Eye (tissue), 1 donor: ENCODE measurements at places on chromosomes 1 and 21.

GRCh38 chr1:51871351-51871975 is 7.1 kb downstream of the NRDC start:
- no peak for DNase-seq

- no peak for DNase-seq
These were observed 124.5 kb downstream of the CRB1 start for GRCh38 chr1:197392541-197392940.

- DNase-seq: no peak
These were observed 34.6 kb upstream of the PDE4B start for GRCh38 chr1:65758128-65758527.

DNA sequence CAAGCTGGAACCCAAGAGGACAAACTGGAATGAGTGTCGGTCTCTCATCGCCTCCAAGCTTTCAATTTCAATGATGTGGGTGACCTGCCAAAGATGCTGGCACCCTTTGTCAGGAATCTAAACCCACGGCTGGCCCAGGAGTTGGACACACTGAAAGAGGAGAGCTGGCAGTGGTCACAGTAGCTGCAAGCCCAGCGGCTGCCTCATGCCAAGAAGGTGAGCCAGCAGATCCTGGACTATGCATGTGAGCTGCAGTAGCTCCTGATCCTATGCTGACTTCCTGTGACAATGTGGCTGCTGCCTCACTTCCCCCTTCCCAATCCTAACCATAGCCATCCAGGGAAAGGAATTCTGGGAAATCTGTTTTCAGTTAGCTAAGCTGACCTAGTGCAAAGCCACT is 117.0 kb upstream of the VAV3 start:
- no peak for DNase-seq
